T-helper 1 cell (primary cell): ENCODE measurements at places on chromosomes 7 and 10.

DNA sequence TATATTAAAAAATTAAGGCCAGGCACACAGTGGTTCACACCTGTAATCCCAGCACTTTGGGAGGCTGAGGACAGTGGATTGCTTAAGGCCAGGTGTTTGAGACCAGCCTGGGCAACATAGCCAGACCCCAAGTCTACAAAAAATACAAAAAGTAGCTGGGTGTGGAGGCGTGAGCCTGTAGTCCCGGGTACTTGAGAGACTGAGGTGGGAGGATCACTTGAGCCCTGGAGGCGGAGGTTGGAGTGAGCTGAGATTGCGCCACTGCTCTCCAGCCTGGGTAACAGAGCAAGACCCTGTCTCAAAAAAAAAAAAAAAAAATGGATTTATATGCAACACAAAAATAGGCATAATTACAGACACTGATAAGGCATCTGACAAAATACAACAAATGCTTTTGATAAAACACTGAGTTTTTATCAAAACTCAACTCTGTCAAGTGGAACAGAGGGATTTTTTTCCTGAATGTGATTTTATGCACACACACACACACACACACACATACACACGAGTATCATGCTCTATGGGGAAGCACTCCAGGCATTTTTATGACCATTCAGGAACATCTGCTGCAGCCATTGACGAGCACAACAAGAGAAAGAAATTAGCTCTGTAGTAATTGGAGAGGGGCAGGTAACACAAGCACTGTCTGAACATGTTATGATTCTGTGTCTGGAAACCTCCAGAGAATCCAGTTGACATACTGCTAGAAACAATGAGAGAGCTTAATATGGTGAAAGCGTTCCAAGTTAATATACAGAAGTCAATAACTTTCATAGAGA, 193.1 kb downstream of the WDR37 start:
- no peak for DNase-seq

DNA sequence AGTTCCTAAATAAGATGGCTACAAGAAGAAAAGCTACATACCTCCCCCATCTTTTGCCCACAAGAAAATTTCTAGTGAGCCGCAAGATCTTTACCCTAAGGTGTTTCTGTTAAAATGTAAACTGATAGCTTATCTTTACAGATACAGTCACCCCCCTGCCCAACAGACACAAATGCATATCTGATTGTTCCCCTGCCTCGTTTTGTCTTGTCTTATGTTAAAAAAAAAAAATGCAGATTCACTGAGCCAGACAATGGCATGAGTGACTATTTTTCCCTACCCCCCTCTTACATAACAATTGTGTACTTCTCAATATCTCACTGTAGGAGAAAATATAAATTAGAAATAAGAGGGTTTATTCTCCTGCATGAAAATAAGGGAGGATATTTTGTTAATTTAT, 8.5 kb downstream of the ZNF138 start:
- no peak for DNase-seq

DNA sequence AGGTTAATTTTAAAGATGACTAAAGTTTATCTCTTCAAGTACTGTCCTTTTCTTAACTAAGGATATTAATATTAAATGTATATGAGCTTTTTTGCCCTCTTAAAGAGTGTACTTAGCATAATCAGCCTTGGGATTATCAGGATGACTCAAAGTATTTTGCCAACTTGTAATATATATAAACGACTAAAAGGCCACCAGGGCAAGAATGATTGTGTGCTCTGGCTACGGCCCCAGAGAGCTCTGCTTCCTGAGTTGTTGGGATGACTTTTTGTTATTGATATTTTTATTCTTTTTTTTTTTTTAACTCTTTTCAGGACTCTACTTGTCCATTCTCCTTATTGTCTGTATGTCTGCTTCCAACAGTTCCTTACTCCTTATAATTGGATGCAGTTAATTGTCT, 14.8 kb upstream of the CHRM2 start:
- DNase-seq: no peak

- DNase-seq: peak; percentile 1
These were observed 57.4 kb downstream of the PPP1R17 start for GRCh38 chr7:31744294-31744874.

DNA sequence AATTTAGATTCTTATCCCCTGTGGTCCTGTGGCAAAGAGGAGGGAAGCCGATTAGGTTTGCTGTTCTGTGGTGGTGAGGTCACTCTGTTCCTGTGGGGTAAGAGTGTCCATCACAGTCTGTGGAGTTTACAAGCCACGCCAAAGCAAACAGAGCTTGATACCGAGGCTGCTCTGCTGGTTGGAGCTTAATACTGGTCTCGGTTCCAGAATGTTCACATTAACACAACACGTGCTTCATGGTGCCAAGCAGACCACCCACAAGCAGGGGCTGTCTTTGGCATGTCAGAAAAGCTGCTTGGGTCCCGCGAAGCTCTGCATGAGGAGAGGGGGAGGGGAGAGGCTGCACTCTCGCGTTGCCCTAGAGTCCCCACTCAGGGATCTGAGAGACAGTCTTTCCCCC, 47.5 kb downstream of the DNAJB6 start:
- no peak for DNase-seq

DNA sequence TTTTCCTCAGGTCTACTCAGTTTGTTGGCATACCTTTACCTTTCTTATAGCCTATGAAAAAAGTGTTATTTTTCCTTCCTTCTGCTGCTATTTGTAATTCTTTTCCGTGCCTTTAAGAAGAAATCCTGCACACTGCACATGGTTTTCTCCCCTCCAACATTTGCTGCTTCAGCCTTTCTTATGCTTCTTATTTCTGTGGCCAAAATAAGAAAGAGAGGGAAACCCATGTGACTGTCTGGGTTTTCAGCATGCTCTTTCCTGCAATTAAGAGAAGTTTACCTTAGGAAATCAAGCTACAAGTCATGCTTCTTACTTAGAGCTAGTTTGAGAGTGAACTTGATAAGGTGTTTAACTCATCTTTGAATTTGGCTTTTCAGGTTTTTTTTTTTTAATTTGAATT, 11.0 kb downstream of the TBC1D12 start:
- no peak for DNase-seq

- DNase-seq: no peak
These were observed 8.7 kb upstream of the SAMD9L start for GRCh38 chr7:93156884-93157283.

DNA sequence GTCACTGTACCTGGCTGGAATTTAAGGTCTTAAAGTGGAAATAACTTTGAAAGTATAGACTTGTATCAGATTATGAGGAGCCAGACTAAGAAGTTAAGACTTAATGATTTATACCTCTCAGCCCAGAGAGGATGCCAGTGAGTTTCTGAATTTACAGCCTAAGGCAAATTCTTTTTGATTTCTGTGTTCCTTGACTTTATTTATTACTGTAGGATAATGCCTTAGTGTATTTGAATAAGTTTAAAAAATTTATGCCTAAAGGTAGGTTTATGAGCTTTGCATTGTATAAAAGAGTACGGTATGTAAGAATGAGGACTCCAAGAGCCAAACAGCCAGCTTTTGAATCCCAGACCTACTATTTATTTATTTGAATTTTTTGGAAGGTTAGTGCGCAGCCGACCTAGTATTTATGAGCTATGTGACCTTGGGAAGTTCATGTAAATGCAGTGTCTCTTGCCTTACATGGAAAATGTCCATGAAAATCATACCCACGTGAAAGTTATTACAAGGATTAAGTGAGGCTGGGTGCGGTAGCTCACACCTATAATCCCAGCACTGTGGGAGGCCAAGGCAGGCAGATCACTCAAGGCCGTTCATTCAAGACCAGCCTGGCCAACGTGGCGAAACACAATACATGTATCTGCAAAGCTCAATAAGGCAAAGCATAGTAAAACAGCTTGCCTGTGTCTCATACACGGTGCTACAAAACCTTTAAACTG, 174.6 kb downstream of the AUTS2 start:
- DNase-seq: no peak

DNA sequence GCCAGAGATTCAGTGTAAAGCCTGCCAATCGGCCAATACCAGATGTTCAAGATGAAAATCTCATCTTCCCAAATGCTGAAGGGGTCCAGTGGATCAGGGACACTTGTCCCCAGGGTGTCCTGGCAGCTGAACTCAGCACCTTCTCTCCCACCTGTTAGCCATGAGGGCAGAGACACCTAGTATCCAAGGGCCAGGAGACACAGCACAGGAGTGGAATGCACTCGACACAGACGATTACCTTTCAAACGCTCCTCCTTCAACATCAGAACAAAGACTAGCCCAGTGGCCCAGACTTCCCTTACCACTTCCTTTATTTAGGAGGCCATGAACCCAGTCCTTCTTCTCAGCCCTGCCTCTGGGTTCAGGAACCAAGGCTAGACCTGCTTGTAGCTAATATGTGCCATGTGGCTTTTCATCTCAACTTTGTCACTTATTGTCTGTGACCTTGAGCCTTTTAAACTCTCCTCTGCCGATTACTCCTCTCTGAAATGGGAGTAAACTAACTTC, 180.3 kb upstream of the PLXNA4 start:
- DNase-seq: no peak

GRCh38 chr7:87107949-87108776, 44.1 kb upstream of the DMTF1 start:
- DNase-seq: no peak

DNA sequence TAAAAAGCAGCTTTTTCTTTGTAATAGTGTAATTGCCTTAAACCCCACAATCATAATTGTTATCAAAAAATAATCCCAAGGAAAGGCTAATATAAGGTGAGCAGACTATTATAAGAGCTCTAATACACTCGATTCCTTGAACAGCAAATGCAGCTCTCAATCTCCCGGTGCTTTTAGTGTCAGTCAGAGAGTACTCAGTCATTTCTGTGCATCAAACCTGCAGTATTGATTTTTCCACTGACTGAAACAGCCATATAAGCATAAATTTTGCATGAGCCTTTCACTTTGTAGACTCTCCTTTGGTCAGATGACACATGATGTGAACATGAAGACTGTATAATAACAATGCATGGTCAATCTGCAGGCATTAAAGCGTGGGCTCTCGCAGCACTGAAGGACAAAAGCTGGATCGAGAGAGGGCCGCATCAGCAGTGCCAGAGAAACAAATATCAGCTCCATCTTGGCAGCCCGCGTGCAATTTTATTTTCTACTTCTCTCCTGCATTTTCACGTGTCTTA, 272.0 kb downstream of the POU6F2 start:
- DNase-seq: no peak

- no peak for DNase-seq
These were observed 3.8 kb upstream of the CLDN3 start for GRCh38 chr7:73773700-73774517.

GRCh38 chr7:2923886-2924574, 79.9 kb upstream of the GNA12 start:
- no peak for DNase-seq

DNA sequence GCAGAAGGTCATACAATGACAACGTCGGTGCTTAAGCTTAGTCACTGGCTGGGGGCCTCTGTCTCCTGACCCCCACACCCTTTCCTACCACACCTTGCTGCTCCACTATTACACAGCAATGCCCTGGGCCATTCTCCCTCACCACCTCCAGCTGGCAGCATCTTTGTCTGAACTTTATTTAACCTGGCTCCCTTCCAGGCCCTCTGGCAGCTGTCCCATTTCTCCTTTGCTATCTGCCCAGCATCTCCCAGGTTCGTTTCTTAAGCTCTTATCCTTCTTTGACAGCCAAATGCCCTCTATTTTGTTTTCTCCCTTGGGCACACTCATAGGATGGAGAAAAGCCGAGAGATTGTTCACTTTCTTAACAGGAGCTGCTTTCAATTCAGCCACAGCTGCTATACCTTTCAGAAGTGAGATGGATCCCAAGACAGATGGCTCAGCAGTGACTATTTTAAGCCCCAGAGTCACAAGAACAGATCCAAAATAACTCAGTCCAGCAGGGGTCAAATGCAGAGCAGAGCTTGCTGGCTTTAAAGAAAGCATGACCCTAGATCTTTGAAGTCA, 1277.1 kb upstream of the AUTS2 start:
- no peak for DNase-seq

GRCh38 chr10:34565934-34566333, 249.2 kb downstream of the PARD3 start:
- DNase-seq: no peak

- DNase-seq: no peak
These were observed 16.7 kb downstream of the TMEM120A start for GRCh38 chr7:75977743-75978142.

DNA sequence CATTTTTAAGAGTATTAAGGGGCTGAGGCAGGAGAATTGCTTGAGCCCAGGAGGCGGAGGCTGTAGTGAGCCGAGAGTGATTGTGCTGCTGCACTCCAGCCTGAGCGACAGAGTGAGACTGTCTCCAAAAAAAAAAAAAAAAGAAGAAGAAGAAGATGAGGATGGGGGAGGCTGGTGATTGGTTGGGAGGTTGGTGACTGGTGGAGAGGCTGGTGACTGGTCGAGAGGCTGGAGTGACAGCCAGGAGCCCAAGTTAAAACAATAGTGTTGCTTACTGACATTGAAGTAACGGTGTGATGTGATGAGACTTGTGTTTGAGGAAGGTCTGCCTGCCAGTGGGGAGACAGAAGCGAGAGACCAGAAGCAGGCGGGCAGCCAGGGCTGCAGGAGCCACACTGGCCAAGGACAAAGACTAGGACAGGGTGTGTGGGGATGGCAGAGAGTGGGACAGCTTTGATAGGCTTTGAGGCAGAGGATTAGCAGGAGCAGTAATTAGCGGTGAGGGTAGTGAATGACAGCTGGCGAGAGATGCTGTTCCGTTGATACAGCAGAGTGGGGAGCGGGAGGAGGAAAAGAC, 4.9 kb downstream of the SRRT start:
- DNase-seq: no peak

DNA sequence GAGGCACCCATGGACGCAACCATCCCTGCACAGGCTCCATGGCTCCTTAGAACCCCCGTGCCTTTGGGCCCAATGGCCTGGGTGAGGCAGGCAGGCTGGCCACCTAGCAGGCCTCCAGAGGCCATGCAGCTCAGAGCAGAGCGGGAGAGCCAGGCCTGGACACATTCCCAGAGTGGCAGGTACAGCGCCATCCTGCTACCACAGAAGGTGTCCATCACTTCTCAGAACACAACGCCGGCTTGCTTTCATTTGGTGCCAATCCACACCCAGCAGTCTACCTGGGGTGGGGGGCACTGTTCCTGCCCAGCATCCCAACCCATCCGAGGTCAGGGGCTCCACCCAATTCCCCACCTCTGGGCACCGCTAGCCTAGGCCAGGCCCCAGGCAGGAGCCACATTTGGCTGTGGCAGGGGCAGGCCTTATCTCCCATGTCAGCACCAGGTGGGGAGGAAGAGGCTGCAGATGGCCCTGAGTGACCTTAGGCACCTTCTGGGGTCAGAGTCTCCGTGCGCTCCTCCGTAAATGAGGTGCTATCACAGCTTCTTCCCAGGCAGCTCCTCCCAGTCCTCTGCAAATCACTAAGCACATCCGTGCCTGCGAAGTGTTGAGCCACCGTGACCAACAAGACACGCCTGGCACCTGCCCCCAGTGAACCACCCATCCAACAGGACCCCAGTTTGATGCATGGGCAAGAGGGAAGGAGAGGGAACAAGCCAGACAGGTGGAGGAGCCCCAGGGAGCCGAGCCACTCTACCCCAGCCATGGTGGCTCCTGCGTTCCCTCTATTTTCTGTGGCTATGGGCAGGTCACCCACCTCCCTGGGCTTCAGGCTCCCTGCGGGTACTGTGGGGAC, 14.2 kb downstream of the KCNH2 start:
- DNase-seq: no peak
